ENCODE measurements at places on chromosomes 5 and 9.

- no peak for DNase-seq
These were observed 762.1 kb upstream of the PTPRD start for GRCh38 chr9:11374926-11375325.

- no peak for DNase-seq
These were observed 98.3 kb downstream of the NFIB start for GRCh38 chr9:14215614-14216013.

DNA sequence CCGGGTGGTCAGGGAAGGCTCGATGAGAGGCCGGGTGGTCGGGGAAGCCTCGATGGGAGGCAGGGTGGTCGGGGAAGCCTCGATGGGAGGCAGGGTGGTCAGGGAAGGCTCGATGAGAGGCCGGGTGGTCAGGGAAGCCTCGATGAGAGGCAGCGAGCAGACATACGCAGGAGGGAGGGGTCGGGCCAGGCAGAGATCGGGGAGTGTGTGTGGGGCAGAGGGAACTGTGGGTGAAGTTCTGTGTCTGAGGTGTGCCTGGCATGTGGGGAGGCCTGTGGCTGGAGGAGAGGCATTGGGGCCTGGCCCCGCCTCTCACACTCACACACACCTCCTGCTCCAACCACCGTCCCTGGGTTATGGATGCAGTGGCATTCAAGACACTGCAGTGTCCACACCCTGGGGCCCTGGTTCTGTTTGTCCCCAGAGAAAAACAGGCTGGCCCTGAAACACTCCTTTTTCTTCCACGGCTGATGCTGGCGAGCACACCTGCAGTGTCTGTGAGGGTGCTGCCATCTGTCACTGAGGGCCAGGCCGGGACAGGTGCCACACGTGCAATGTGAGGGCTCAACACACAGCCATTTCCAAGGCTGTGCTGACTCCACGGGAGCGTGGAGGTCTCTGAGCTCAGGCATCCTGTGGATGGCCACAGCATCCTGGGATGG lies 6.5 kb upstream of the PLEKHG4B start:
- no peak for DNase-seq

DNA sequence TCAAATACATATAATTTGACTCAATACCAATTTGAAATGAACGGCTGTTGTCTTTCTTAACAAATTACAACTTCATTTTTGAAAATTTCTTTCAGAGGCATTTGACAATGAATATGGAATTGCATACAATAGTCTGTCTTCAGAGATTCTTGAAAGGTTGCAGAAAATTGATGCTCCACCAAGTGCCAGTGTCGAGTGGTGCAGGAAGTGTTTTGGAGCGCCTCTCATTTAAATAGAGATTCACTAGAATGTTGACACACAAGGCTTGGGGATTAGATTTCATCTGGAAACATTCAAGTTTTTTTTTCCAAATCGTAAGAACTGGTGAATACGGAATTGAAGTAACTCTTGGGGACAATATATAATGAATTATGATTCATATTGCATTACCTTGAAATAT lies 8.1 kb downstream of the RPS6 start:
- DNase-seq, result no peak

DNA sequence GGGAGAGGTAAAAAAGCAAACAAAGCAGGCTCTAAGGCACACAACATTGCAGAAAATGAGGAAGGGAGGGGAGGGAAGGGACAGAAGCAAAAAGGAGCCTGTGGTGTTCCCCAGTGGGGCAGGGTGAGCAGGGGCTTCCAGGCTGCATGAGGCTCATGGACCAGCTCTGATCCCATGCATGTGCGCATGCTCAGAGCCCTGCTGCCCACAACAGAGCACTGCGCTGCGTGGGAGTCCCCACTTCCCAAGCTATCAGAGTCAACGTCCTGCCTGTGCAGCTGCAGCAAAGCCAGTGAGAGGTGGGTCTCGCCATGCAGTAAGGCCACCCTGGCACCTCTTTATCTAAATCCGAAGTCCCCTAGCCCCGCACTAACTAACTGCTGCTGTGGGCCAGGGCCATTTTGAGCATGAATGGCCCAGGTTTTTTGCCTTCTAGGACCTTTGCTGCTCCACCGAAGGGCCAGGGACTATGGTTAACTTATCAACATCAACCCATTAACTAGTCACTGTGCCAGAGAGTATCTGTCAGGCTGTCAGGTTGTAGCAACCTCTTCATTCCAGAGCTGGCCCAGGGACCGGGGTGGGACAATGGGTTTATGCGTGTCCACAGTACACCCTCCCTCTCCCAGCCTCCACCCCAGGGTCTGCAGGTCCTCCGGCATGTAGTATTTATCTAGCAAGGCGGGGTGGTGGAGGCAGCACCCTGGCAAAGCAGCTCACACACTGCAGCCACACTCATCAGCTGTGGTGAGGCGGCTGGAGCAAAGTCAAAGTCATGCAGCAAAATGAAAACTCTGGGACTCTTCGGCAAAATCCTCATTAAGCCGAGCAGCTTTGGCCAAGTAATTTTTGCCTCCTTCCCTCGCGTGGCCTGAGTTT lies 123.6 kb downstream of the SAXO1 start:
- no peak for DNase-seq

DNA sequence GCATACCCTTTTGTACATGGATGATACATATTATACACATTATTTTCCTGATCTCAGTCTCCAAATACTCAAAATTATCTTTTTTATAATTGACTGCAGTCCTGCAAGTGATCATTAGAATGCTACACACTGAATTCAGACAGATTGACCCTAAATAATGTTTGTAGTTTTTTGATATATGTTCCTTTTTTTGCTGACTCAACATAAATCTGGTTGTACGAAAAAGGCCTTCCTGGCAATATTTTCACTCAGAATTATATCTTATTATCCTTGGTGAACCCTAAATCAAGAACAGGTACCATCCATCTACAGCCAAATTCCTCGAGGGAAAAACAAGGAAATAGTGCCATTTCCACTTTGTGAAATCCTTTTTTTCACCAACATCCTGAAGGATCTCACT lies 105.6 kb upstream of the RASGRF2 start:
- no peak for DNase-seq

- DNase-seq, result no peak
These were observed 58.4 kb downstream of the PCSK1 start for GRCh38 chr5:96374653-96375052.

GRCh38 chr9:33182519-33182918 lies 15.4 kb upstream of the B4GALT1 start:
- DNase-seq, result no peak

- no peak for DNase-seq
These were observed 94.7 kb downstream of the NLN start for GRCh38 chr5:65816729-65817128.

DNA sequence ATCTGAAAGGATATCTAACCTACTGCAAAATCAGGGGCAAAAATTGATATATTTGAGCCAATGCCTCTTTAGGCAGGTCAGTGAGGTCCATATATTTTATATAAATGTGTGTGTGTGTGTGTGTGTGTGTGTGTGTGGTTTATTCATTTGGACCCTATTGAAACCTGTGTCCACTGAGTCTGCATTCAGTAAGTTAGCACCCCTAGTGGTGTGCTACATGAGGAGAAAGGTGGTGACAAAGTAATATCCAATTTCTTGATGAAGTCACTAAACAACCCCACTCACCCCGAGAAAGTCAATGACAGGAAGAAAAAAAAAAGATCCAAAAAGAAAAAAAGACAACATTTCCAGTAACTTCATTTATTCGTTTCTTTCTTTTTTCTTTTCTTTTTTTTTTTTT lies 4.1 kb downstream of the FBXW11 start:
- DNase-seq, result no peak

GRCh38 chr5:149519601-149520000 lies 31.6 kb downstream of the CSNK1A1 start:
- no peak for DNase-seq
